ENCODE measurements at places on chromosomes 7 and 10.

- DNase-seq: no peak
Observed at GRCh38 chr10:44033008-44033407, 351.9 kb downstream of the CXCL12 start.

- no peak for DNase-seq
Observed at GRCh38 chr10:132516771-132517725, 20.5 kb upstream of the INPP5A start.

DNA sequence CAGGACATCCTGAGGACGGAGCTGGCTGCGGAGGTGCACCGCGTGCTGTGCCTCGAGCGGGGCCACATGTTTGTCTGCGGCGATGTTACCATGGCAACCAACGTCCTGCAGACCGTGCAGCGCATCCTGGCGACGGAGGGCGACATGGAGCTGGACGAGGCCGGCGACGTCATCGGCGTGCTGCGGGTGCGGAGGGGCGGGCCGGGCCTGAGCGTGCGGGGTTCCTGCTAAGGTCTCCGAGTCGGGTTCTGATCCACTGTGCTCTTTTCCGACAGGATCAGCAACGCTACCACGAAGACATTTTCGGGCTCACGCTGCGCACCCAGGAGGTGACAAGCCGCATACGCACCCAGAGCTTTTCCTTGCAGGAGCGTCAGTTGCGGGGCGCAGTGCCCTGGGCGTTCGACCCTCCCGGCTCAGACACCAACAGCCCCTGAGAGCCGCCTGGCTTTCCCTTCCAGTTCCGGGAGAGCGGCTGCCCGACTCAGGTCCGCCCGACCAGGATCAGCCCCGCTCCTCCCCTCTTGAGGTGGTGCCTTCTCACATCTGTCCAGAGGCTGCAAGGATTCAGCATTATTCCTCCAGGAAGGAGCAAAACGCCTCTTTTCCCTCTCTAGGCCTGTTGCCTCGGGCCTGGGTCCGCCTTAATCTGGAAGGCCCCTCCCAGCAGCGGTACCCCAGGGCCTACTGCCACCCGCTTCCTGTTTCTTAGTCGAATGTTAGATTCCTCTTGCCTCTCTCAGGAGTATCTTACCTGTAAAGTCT, 10.4 kb downstream of the ATG9B start:
- peak; percentile 66 for DNase-seq

DNA sequence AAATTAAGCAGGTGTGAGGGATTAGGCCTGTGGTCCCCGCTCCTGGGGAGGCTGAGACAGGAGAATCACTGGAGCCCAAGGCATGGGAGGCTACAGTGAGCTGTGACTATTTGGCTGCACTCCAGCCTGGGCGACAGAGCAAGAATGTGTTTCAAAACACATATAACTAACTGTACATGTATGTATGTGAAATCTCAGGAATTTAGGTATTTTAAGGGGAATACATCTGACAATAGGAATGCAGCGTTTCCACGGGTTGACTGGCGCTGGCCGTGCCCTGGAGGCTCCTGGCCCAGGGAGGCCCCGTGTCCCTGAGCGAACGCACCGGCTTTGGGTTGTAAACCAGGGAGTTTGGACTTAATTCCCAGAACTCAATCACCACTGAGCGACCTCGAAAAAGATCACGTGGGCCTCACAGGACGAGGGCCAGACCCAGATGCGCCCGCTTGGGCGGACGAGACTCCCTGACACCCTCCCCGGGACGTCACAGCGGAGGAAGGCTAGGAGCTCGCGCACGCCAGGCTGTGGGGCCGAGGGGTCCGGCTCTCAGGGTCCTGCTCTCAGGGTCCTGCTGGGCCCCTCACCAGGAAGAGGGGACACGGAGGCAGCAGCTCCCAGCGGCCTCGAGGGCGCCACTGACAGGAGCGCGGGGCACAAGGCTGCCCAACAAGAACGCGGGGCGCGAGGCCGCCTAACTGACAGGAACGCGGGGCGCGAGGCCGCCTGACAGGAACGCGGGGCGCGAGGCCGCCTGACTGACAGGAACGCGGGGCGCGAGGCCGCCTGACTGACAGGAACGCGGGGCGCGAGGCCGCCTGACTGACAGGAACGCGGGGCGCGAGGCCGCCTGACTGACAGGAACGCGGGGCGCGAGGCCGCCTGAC, 18.4 kb downstream of the PTPRN2 start:
- DNase-seq: no peak

- no peak for DNase-seq
Observed at GRCh38 chr7:44713680-44714335, 34.8 kb upstream of the ZMIZ2 start.

Measured in stimulated activated CD8-positive, alpha-beta memory T cell treated with anti-CD3 and anti-CD28 coated beads, Interleukin-4, amount 100 ng/mL, for 1 hour (primary cell).